ENCODE measurements at places on chromosomes 5 and 9.

GRCh38 chr9:134245179-134245578, 80.8 kb upstream of the RNU6ATAC start:
- H3K4me1 ChIP-seq, result no peaks in the 10 kb centered on the region
- DNase-seq, result no peak

DNA sequence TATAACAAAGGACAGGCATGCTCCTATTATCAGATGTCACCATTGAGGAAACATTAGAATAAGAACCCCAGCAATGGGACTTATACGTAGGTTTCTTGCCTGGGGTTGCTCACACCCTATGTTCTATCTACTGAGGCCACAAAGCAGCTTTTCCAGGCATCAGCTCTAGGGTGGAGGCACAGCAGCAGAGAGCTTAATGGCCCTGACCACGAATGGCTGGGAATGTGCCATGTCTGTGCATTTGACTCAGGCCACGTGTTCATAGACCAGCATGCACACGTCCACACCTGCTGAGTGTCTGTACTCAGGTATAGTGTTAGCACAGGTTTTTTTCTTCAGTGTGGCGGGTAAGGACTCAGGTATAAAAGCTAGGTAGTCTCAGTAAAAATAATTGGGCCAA, 129.4 kb downstream of the AOPEP start:
- no peak for DNase-seq
- no peaks in the 10 kb centered on the region for H3K4me1 ChIP-seq
- no peak overlapping the region for H3K4me3 ChIP-seq
- H3K27me3 ChIP-seq, result no peaks in the 10 kb centered on the region
- H3K27ac ChIP-seq, result no peak overlapping the region

GRCh38 chr5:73968729-73969128, 342.7 kb downstream of the ARHGEF28 start:
- no peak for DNase-seq
- peaks cover 25% of the 10 kb centered on the region for H3K27me3 ChIP-seq
- H3K4me1 ChIP-seq, result no peaks in the 10 kb centered on the region
- H3K4me3 ChIP-seq, result no peak overlapping the region

- no peak overlapping the region for H3K4me3 ChIP-seq
- H3K27ac ChIP-seq, result no peak overlapping the region
- DNase-seq, result no peak
These were observed 408.5 kb downstream of the TMEM38B start for GRCh38 chr9:106102821-106103220.

DNA sequence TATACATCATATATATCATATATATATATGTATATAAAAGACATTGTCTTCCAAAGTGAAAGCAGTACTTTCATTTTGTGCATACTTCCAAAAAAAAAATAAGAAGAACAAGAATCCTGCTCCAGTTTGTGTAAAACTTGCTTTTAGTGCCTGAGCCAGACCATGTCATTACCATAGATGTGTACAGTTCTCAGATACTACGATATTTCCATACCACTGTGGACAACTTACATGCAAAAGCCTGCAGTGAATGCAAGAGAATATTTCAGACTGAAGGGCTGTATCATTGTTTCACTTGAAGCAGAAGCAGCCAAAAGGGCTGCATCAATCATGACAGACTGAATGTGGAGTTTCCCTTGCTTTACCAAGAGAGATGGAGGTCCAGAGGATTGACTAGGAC, 72.6 kb upstream of the CYLC2 start:
- no peaks in the 10 kb centered on the region for H3K27me3 ChIP-seq
- no peak overlapping the region for H3K27ac ChIP-seq
- H3K4me3 ChIP-seq, result no peak overlapping the region
- DNase-seq, result no peak
- H3K4me1 ChIP-seq, result no peaks in the 10 kb centered on the region
- H3K36me3 ChIP-seq, result no peaks in the 10 kb centered on the region

Data from endothelial cell of umbilical vein (primary cell).